Lower leg skin (tissue), 4 donors: ENCODE measurements at places on chromosomes 11 and 22.

GRCh38 chr11:72959998-72960731 is 146.0 kb downstream of the ATG16L2 start:
- no peak for DNase-seq

DNA sequence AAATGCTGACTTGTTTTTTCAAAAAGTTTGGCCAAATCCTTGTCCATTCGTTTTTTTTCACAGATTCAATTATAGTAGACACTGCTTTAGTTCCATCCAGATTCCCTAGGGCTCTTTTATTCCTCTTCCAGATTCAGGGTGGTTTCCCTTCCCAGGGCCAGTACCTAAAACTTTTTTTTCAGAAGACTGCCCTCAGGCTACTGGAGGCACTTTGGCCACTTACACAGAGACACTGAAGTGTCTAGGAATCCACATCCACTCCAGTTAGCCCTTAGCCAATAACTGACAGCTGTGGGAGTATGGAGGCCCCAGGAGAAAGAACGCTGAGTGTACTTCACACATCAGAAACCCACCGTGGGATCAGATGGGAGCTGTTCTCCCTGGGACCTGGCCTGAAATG is 77.3 kb downstream of the CCDC34 start:
- no peak for DNase-seq

GRCh38 chr22:46830841-46831240 is 68.4 kb downstream of the TBC1D22A start:
- no peak for DNase-seq

GRCh38 chr11:69156673-69157155 is 979 bp downstream of the SMIM38 start:
- no peak for DNase-seq

- DNase-seq, result no peak
Observed at GRCh38 chr11:35157814-35158700, 19.1 kb downstream of the CD44 start.

DNA sequence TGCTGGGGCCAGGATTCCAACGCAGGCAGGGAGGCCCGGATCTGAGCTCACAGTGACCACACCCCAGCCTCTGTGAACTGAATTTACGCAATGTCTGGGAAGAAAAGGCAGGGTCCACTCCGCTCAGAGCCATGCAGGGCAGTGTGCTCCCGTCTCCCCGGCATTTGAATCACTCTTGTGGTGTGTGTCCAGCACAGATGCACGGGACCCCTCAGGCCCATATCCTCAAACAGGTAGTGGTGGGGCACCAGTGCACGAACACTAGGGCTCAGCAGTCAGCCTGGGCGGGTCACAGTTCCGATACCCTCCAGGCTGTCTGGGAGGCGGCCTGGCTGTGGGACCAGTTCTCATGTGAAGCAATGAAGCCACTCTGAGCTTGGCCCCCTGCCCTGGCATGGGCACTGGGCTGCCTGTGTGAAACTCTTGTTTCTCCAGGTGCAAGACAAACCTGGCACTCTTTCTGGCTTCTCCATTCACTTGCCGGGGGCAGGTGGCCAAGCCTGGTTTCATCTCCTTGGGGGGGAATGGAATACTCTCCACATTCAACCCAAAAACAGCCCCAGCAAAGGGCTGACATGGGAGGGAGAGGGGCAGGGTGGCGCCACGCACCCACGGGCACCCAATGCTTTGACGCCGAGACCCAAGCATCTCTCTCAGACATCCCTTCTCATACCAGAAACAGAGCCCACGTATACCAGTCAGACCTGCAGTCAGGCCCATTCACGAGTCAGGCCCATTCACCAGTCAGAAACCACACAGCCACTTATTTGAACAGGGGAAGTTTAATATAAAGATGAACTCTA is 14.3 kb downstream of the DHCR7 start:
- no peak for DNase-seq

DNA sequence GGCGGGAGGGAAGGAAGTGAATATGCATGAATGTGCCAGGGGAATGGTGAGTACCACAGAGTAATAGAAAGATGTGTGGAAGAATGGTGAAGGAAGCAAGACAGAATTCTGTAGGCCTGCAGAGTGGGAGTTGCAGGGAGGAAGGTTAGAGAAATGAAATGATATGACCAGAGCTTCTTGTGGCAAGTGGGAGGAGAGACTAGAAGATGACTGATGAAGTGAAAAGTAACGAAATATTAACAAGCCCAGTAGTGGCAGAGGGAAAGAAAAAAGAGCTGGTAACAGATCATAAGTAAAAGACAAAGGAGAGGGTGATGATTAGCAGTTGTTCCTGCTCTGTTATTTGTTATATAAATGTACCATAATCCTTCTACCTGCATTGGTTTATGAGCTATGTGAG is 1.0 kb upstream of the ALKBH8 start:
- no peak for DNase-seq

DNA sequence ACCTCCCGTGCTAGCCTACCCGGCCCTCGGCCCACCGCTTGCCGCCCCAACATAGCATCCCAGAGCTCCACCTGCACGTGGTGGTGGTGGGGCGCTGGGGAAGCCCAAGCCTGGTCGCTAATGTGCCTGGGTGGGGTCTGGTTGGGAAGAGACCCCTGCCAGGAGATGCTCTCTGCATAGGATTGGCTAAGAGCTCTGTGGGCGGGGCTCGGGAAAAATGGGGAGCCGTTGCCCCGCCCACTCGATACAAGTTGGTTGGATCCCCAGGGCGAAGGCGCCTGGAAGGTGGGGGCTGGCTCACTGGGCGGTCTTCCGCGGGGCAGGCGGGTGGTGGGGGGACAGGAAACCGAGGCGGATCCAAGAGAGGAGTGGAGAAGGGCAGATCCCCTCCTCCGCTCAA is 7.6 kb downstream of the LRRC10B start:
- no peak for DNase-seq

DNA sequence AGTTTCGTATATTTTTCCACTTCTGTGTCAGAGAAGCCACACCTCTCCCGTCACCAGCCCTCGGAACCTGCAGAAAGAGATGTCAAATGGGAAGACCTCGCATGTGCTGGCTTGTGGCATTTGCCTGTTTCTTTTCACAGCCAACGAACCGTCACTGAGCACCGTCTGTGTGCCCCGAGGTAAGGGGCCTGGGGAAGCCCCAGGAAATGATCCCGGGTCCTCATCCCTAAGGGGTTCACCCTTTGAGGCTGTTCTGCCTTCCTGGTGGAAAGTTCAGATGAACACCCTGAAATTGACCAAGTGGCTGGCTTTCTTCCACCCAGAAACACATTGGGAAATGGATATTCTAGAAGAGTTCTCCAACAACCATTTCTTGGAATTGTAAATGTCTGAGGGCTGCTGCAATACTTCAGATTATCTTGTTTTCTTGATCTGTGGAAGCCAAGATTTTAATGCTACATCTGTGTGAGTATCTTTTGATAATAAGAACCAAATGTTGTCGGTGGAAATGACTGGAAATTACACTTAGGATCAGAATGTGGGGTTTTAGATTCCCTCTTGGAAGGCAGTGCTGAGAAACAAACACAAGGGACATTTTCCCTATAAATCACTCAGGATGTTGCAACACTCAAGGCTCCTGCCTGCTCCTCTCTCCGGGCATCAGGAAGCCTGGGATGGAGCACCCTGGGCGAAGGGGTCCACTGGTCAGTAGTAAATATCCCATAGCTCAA is 37.6 kb downstream of the RIBC2 start:
- DNase-seq, result peak; percentile 77

DNA sequence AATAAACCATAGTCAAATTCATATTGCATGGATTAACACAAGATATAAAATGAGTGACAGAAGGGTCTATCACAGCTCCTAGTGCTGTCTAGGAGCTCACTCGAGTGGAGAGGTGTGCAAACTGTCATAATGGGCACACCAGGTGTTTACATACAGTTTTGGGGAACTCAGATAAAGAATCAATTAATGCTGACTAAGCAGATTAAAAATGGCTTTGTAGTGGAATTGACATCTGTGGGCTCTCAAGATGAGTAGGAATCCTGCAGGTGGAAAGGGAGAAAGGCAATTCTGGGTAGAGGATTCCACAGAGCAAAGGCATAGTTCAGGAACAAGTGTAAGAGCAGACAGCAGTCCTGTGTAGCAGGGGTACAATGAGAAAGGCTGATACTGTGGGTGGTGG is 496.2 kb upstream of the CCDC90B start:
- no peak for DNase-seq

GRCh38 chr22:45508814-45509213 is 6.1 kb downstream of the FBLN1 start:
- DNase-seq, result no peak

DNA sequence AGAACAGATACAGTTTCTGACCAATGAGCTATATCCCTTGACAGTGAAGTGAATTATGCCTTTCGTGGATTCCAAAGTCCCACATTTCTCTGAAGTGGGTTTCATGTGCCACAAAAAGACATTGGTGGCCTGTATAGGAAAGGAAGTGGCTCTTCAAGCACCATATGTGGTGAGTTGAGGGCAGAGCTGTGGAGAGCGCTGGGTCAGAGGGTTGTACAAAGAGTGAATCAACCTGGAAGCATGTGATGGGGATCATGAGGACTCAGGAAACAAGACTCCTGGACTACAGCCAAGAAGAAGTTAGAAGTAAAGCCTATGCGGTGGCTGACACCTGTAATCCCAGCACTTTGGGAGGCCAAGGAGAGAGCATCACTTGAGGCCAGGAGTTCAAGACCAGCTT is 579 bp upstream of the SLC5A4 start:
- no peak for DNase-seq

GRCh38 chr22:27206374-27207133 is 549.2 kb downstream of the MIAT start:
- no peak for DNase-seq

DNA sequence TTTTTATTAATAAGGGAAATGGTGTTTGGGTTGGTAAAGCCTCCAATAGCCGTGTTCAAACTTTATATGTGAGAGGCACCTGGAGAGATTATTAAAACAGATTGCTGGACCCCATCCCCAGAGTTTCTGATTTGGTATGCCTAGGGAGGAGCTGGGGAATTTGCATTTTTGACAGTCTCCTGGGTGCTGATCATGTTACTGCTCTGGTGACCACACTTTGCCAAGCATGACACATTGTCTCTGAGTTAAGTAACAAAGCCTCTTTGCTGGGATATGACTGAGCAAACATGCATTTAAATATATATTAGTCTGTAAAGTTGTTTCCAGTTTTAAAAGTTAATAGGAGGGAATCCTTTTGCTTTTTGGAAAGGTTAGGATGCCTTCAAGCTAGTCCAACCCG is 140.4 kb downstream of the NAV2 start:
- DNase-seq, result no peak

GRCh38 chr11:11978098-11978637 is 30.3 kb downstream of the DKK3 start:
- no peak for DNase-seq

- DNase-seq, result no peak
Observed at GRCh38 chr11:132862137-132862536, 670.2 kb downstream of the OPCML start.

DNA sequence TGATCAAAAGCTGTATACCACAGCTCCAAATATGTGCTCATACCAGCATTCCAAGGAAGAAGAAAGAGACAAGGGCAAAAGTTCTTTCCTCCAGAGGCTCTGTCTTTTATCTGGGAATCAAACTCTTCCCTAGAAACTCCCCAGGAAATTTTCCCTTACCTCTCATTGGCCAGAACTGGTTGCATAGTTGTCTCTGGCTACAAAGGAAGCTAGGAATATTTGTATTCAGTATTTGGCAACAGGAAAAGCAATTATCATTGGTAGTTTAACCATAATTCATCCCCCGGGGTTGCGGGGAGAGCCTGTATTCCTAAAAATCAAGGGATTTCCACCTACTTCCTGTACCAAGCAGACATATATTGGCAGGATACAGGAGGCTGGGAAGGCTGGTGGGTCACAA is 10.5 kb upstream of the ZFTA start:
- DNase-seq, result no peak

GRCh38 chr11:94283678-94284077 is 20.7 kb upstream of the IZUMO1R start:
- DNase-seq, result no peak

- no peak for DNase-seq
Observed at GRCh38 chr11:119743006-119743405, 14.0 kb upstream of the NECTIN1 start.

- peak; percentile 63 for DNase-seq
Observed at GRCh38 chr11:61062181-61062930, 39.9 kb upstream of the CD5 start.

- no peak for DNase-seq
Observed at GRCh38 chr11:34997952-34998528, 81.6 kb downstream of the PDHX start.

DNA sequence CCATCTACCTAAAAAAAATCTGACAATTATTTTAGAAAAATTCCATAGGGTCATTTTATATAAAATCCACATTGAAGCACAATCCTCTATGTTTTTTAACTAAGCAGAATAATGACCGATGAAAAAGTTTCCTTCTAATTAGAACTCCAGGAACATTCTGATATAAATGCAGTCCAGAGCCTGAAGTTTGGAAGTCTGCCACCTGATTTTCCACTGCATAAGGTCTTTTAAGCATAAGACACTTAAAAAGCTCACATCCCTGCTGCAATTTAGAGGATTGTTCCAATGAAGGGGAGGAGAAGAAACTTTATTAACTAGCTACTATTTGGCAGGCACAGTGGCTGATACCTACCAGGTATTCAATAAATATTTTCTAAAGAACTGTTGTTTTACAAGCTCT is 570.3 kb upstream of the ANO5 start:
- no peak for DNase-seq

- no peak for DNase-seq
Observed at GRCh38 chr22:28962042-28962554, 78.7 kb downstream of the ZNRF3 start.

- no peak for DNase-seq
Observed at GRCh38 chr11:43327987-43328386, 16.2 kb downstream of the API5 start.

- no peak for DNase-seq
Observed at GRCh38 chr22:30486661-30487115, 14.9 kb upstream of the SEC14L3 start.

GRCh38 chr11:11478687-11479086 is 125.6 kb upstream of the CSNK2A3 start:
- no peak for DNase-seq

GRCh38 chr22:31123292-31123602 is 481 bp downstream of the INPP5J start:
- no peak for DNase-seq

GRCh38 chr11:10348650-10349280 is 43.9 kb downstream of the ADM start:
- DNase-seq, result no peak

- no peak for DNase-seq
Observed at GRCh38 chr11:11391796-11392463, 38.9 kb upstream of the CSNK2A3 start.

GRCh38 chr22:30421695-30422480 is 3.7 kb upstream of the MTFP1 start:
- DNase-seq, result no peak
